LHCN-M2 (cell line): ENCODE measurements at places on chromosomes 1 and 21. TPM values are rescaled to one million over a fixed set of nuclear protein-coding genes. Genes with fewer than 3 reads are reported as not detected.

DNA sequence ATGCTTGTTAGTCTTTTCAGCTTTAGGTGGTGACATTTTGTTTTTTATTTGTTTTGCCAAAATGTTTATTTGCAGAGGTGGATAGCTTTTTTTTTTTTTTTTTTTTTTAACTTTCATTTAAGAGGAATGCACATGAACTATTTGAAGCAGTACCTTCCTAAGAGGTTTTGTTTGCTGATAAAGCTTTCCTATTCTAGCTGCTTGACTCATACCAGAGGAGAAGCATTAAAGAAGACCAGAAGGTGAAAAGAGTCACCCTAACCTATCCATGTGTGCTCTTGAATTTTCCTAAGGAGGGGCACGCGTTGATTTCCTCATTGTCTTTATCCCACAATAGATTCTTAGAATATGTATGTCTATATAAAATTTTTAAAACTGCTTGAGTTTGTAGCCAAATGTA lies 57.7 kb downstream of the PRDM2 start:
- no peak for DNase-seq

GRCh38 chr1:7583291-7584096 lies 187.6 kb upstream of the VAMP3 start:
- DNase-seq = no peak

- DNase-seq = no peak
Observed at GRCh38 chr1:234188454-234188792, 184.8 kb upstream of the COA6 start.

GRCh38 chr1:238257018-238257621 lies 366.4 kb upstream of the ZP4 start:
- no peak for DNase-seq

- no peak for DNase-seq
Observed at GRCh38 chr21:34372321-34372720, 3.0 kb upstream of the SMIM11 start.

DNA sequence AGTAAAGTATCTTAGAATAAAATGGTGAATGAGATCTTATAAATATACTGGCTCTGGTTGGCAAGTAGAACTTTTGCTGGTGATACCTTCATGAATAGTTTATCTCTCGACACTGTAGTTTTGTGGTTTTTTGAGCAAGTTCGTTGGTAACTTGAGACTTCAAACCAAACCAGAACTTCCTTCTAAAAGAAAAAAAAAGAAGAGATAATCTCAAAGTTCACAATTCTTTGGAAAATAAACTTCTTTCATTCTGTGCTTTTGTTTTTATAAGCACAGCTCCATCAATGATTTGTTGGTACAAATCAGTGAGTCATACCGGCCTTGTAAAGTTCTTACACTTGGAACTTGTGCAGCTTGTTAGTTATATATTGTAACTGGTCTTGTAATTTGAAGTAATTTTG lies 2.3 kb downstream of the HIPK1 start:
- peak; percentile 67 for DNase-seq

GRCh38 chr1:240001177-240001740 lies 90.4 kb upstream of the FMN2 start:
- no peak for DNase-seq

DNA sequence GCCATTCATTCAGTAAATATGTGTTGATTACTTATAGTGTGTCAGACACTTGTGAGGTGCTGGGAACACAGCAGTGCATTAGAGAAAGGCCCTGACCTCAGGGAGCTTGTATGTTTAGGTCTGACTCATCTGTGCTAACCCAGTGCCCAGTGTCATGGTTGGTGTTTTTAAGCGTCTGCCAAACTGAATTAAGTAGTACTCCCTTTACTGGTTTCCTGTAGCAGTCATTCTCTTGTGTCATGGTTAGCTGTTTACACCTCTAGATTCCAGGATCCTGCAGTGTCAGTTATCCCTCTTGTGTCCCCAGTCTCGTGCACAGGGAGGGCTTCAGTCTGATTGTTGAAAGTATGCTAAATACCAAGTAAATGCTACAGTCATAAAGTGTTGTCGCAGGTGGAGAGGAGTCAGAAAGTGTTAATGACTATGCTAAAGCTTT lies 14.2 kb downstream of the UCK2 start:
- peak; percentile 61 for DNase-seq

GRCh38 chr1:160651433-160652064 lies 4.7 kb upstream of the SLAMF1 start:
- no peak for DNase-seq

GRCh38 chr21:30340714-30341573 lies 3.5 kb upstream of the KRTAP27-1 start:
- peak; percentile 2 for DNase-seq

GRCh38 chr1:177975588-177976495 lies 6.0 kb upstream of the SEC16B start:
- DNase-seq = peak; percentile 90

- DNase-seq = no peak
Observed at GRCh38 chr1:81836007-81836626, 35.4 kb downstream of the ADGRL2 start.

- no peak for DNase-seq
Observed at GRCh38 chr21:29961291-29962027, 21.7 kb upstream of the GRIK1 start.

DNA sequence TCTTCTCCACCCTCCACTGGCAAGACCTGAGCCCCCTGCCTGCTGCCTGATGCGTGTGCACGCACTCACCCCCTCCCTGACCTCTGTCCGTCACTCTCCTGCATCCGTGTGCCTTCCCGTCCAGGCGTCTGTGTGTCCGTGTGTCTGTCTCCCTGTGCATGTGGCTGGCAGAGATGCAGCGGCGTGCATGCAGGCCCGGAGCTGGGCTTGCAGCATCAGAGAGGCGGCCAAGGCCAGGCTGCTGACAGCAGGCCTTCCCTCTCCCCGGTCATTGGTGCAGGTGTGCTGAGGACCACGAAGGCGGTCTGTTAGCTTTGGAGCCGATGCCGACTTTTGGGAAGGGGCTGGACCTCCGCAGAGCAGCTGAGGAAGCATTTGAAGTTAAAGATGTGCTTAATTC lies 22.8 kb upstream of the ARHGEF16 start:
- DNase-seq = no peak

- DNase-seq = peak; percentile 83
Observed at GRCh38 chr1:36352910-36353878, 29.7 kb upstream of the EVA1B start.

DNA sequence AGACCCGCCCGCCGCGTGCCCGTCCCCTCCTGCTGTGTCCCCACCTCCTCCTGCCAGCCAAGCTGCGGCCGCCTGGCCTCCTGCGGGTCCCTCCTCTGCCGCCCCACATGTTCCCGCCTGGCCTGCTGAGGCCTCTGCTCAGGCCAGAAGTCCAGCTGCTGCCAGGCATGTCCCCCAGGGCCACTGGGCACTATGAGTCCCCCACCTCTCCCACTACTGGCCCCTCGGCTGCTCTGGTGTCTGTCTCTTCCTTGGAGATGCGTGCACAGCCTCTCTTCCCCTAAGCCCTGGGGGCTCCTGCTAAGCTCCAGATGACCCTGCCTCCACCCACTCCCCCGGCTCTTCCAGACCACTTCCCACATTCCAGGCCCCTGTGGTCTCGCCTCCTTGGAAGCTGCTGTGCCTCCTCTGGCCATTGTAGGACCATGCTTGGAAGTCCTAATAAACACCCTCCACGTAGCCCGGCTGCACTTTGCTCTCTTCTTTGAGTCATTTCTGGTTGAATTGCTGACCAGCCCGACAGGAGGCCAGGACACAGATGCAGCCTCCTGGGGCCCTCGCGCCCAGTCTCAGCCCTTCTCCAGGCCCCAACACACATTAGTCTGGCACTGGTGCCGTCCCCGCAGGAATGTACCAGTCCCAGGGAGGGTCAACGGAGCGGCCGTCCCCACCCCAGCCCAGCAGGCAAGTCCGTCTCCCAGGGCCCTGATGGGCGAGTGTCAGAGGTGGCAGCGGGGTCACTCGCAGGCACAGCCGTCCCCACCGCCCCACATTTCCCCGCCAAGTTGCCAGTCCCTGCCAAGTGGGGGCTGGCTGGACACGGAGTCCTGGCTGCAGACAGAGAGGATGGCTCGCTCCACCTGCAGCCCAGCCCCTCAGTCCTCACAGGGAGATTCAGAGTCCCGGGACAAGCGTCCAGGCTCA lies 1.1 kb downstream of the KRTAP10-12 start:
- peak; percentile 24 for DNase-seq

DNA sequence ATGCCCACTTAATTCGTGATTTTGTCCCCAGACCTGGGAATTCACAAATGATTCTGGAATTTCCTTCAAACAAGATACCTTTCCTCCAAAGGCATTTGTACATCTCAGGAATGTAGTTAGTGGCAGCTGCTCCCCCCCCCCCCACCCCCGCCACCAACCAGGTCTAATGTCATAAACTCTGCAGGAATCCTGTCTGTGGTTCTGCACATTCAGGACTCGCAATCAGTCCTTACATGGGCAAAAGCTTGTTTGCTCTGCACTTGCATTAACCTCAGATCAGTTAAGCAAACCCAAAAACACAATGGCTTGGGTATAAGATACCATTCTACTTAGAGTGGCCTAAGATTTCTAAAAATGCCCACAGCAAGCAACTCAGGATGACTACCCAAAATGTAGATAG lies 143.8 kb downstream of the TGFB2 start:
- DNase-seq = peak; percentile 76

DNA sequence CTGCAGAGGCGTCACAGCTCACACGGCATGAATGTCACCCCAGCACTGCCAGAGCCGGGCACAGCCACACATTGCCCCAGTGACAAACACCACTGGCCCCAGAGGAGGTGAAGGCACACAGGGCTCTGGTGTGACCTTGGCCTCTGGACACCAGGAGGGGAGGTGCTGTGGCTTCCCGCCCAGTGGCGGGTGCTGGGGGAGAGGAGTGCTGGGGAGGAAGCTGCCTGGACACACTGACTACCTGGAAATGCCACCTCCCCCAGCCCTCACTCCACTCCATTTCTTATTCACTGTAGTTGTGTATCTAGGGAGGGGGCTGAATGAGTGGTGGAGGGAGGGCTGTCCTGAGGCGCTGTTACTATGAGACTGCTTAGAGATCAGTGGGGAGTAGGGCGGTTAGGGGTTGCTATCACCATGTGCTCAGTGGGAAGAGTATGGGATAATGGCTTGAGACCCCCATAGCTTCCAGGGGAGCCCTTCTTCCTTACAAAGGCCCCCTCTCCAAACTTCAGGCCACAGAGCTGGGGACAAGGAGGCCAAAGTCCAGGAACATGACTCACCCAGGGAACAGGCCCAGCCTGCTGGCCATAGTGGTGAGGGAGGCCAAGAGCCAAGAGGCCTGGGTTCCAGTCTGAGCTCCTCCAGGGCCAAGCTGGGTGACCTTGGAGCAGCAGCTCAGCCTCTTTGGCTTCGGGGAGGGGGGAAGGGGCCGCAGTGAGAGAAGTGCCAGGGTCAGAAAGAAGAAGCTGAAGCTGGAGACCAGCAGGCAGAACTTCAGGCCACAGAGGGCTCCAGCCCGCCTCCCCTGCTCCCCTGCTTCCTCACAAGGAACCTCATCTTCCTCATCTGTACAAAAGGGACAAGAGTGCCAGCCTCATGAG lies 40.1 kb downstream of the AHDC1 start:
- peak; percentile 69 for DNase-seq

- DNase-seq = no peak
Observed at GRCh38 chr1:200673952-200674823, 4.5 kb upstream of the DDX59 start.

DNA sequence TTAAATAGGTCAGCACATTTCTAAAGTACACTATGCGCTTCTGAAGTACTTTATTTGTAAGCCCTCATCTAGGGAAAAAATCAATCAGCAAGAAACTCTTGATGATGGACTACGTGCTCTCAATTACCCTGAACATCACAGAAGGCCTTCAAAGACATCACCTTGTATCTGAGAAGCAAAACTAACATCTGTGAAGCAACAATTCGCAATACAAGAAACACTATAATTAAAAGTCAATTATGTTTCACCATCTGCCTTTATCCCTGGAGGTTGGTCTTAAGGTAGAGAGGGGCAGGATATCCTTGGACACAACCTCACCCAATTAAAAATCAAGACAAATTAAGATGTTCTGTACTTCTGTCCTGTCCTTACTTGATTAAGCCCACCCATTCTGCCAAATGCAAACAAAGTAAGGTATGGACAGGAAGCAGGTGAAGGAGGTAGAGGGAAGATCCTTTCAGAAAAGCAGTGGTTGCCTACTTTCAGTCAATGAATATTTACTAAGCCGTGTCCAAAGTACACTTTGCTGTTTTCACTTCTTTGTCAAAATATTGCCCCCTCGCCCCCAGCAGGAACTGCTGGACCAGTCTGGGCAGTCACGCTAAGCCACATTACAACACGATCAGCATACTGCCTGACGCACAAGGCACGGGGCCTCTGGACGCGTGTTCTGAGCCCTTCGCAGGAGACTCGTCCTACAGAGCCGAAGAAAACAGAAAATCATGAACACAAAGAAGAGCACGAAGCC lies 887 bp downstream of the SLC19A2 start:
- DNase-seq = peak; percentile 48

DNA sequence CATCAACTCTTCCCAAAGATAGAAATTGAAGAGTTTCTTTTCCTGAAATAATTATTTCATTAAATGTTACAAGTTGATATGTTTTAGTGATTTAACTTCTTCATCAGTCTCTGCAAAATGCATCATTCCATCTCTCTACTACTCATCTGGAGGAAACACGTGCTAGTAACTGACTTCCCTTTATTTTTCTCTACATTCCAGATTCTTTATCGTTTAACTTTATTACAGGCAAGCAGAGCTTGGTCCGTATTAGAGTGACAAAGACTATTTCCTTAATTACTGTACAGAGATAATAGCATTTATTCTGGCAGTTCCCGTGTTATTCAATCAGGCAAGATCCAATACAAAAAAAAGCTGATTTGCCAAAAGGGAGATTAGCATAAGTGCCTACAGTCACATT lies 88.6 kb downstream of the TM2D1 start:
- no peak for DNase-seq

NOC2L gene
- 100 and 118 TPM in 2 replicates for total RNA-seq

ETNK2 gene
- 1.1 and 3.5 TPM in 2 replicates for total RNA-seq

CELA2A gene
- not detected in 2 replicates for total RNA-seq

RPE65 gene
- total RNA-seq = not detected in 2 replicates

MX2 gene
- 0.26 and 0.69 TPM in 2 replicates for total RNA-seq

LCE6A gene
- total RNA-seq = not detected in 2 replicates

TAL1 gene
- total RNA-seq = not detected in 2 replicates

NR5A2 gene
- not detected in 2 replicates for total RNA-seq

GPR37L1 gene
- 0.06 TPM in 1 of 2 replicates, not detected in the other for total RNA-seq
